NCI-H1436 treated with DMSO at 0.1 percent for 48 hours (cell line): ENCODE measurements at places on chromosomes 13 and 19.

DNA sequence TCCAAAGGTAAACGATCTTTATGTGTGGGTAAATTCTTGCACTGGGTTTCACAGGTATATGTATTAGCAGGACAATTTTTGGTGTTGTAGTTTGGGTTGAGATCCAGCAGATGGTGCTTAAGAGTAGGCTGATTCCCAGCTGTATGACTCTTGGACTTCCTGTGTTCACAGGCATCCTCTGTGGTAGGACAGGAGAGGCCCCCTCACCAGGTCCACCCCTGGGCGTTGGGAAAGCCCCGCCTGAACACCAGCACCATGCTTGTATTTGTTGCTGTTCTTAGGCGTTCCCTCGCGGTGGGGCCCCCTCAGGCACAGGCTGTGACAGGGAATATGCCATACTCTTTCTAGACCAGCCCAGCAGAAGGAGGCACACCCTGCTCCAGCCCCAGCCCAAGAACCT is 49.5 kb upstream of the PCDH17 start:
- no peak for DNase-seq

GRCh38 chr19:2469102-2469914 is 6.6 kb upstream of the GADD45B start:
- DNase-seq: no peak

DNA sequence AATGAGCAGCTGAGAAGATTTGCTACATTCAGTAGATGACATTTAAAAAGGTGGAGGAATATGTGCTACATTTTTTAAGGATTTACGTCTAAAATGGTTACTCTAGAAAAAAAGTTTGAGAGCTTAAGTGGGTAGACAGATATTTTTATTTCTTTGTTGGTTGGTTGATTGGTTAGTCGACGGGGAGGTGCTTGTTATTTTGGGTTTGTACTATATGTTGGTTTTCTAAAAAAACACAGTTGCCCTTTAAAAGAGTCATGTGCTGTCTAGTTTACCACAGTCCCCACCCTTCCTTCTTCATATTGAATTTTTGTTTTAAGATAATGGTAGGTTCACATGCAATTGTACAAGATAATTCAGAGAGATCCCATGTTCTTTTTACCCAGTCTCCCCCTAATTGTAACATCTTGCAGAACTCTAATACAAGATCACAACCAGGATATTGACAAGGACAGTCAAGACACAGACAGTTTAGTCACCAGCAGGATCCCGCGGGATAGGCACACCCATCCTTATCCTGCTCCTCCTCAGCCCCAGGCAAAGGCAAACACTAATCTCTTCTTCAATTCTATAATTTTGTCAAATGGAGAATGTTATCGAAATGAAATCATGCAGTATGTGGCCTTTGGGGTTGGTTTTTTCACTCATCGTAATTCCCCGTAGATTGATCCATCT is 171.4 kb downstream of the FOXO1 start:
- DNase-seq: no peak

DNA sequence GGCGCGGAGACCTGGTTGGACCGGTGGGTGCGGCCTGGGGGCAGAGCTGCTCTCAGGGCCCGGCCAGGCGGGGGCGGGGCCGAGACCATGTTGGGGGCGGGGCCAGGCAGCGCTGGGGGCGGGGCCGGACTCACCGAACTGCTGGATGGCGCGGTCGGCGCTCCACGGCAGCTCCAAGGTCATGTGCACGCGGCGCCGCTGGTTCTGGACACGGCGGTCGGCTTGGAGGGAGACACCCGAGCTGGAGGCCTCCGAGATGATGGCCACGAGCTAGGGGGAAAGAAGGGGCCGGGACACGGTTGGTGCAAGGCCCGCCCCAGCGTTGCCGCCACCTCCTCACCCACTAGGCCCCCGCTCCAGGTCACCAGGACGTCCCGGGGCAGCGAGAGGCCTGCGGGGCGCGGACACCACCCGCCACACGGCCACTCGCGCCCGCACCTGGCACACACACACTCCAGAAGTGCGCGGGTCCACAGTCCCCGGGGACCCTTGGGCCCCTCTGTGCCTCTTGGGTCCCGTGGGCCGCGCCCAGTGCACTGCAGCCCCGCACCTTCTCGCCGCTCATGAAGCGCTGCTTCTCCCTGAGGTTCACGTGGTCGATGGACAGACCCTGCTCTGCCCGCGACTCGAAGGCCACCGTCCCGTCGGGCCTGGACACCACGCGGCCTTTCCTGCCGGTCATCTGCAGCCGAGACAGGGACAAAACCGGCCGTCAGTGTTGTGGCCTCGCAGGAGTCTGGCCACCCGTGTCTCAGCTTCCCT is 8.7 kb downstream of the GPX4 start:
- no peak for DNase-seq

DNA sequence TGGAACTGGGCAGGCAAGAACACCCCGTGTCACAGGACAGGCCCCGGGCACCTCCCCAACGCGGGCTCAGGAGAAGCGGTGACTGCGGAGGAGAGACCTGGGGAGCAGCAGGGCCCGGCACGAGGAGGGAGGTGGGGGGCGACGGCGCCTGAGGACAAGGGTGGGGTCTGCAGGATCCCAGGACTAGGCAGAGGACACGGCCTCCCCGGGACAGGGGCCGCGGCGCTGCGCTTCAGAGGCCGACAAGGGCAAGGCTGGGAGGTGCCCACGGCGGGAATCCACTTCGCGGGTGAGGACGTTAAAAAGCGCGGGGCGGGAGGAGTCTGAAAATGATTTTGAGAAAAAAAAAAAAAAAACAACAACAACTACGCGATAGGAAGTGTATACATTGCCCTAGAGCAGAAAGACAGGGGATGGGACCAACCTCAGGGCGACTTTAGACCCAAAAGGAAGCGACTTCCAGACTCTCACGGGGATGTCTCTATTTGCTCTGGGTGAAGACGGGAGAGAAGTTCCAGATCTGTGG is 44.9 kb downstream of the ZNF611 start:
- DNase-seq: no peak

GRCh38 chr13:100563779-100564178 is 24.8 kb downstream of the GGACT start:
- no peak for DNase-seq

GRCh38 chr19:39128516-39129079 is 3.0 kb downstream of the PAK4 start:
- no peak for DNase-seq

DNA sequence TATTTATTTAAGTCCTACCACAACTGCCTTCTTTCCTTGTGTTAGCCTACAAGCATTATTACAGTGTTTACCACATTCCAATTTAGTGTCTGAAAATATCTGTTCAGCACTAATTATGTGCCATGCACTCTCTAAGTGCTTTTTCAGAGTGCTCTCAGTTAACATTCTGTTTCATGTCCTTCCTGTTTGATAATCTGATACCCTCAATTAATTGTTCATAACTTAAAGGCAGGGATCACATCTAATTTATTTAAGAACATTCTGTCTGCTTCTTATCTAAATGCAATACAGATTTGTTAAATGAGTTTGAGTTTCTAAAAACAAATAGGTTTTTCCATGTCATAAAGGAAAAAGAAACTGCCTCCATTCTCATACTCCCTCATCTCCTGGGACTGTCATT is 649.6 kb upstream of the ATXN8OS start:
- no peak for DNase-seq

- DNase-seq: no peak
These were observed 5.0 kb downstream of the SOX1 start for GRCh38 chr13:112071723-112072533.

- no peak for DNase-seq
These were observed 546.7 kb downstream of the SLITRK5 start for GRCh38 chr13:88217883-88218282.

DNA sequence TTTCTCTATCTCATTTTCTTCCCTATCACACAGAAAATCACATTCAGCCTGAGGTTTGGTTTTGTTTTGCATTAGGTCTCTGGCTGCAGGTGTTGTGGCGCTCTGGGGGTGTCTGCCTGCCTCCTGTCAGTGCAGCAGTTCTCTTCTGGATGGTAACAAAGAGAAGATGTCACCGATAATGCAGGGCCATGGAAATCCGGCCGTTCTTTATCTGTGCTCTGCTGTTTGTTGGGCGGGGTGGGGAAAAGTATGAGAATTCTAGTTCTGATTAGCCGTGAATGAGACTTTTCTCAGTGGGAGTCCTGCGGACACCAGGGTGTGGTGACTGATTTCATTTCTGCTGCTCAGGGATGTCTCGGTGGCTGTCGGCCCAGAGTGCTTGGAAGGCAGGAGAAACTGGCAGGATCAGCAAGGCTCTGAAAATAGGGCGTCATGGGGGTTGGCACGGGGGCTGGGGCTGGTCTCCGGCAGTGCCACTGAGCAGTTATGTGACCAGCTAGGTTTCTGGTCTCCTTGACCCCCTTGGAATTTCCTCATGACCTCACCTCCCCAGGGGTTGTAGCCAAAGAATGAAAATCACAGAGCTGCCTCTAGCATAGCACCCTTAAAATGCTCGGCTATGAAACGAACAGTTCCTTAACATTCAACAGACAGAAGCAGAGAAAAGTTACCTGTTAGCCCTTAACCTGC is 5.0 kb downstream of the RNF113B start:
- no peak for DNase-seq

GRCh38 chr13:112605531-112605990 is 17.6 kb upstream of the TUBGCP3 start:
- no peak for DNase-seq

DNA sequence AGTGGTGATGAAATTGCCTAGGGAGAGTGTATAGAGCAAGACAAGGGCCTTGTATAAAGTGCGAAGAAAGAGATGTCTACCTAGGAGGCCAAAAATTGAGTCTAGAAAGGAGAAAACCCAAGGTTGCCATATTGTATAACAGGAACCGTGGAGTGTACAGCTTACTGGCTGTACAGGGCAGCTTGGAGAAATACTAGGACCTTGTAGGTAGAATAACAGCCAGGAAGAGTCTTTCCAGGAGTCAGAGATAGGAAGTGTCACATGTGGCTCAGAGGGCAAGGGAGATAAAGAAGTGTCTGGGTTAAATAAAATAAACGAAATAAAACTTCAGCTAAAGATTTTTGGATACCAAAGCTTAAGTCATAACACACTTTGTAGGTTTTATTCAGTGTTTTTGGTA is 12.4 kb downstream of the CDK8 start:
- DNase-seq: no peak

GRCh38 chr13:59545007-59545406 is 618.7 kb downstream of the DIAPH3 start:
- no peak for DNase-seq

- no peak for DNase-seq
These were observed 18.1 kb downstream of the SLC7A1 start for GRCh38 chr13:29577136-29578051.
